ENCODE measurements at places on chromosomes 3 and 15.

DNA sequence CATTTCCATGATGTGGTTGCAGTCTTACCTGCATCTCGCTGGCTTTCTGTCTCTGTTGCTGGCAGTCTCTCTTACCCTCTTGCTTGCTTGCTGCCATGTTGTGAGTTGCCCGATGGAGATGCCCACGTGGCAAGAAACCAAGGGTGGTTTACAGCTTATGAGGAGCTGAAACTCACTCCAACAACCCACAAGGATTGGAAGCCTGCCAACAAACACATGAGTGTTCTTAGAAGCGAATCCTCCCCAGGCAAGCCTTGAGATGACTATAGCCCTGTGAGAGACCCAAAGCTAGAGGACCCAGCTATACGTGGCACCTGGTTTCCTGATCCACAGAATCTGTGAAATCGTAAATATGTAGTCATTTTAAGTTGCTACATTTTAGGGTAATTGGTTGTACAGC, 490.9 kb upstream of the ADAMTS9 start:
- no peak for DNase-seq
- H3K27ac ChIP-seq = no peak overlapping the region
- peaks cover 4% of the 10 kb centered on the region for H3K4me1 ChIP-seq

DNA sequence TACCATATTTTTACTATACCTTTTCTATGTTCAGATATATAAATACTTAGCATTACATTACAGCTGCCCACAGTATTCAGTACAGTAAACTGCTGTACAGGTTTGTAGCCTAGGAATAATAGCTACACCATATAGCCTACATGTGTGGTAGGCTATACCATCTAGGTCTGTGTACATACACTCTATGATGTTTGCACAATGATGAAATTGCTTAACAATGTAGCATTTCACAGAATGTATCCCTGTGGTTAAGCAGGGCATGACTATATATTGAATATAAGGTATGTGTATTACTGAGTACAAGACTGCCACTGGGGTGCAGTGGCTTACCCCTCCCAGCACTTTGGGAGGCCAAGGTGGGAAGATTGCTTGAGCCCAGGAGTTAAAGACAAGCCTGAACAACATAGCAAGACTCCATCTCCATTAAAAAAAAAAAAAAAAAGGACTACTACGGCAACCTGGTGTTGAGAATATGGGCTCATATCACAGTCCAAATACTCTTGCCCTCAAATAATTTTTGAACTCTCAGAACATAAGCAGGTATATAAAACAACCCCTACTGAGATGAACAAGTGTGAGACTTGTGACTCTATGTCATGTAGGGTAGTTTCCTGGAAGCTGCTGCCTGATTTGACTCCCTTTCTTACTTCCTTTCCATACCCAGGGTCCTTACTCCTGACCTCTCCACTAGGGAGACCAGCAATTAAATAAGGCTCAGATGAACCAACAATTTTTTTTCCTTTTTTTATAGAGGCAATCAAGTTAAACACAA, 4.8 kb downstream of the PPP1R14D start:
- no peaks in the 10 kb centered on the region for H3K36me3 ChIP-seq
- peak; percentile 66 for DNase-seq
- H3K4me3 ChIP-seq = no peak overlapping the region
- no peaks in the 10 kb centered on the region for H3K4me1 ChIP-seq
- H3K27ac ChIP-seq = no peak overlapping the region
- no peaks in the 10 kb centered on the region for H3K27me3 ChIP-seq

GRCh38 chr3:94405258-94406035, 342.6 kb downstream of the NSUN3 start:
- H3K36me3 ChIP-seq = no peaks in the 10 kb centered on the region
- DNase-seq = no peak
- no peaks in the 10 kb centered on the region for H3K27me3 ChIP-seq
- no peaks in the 10 kb centered on the region for H3K4me1 ChIP-seq

DNA sequence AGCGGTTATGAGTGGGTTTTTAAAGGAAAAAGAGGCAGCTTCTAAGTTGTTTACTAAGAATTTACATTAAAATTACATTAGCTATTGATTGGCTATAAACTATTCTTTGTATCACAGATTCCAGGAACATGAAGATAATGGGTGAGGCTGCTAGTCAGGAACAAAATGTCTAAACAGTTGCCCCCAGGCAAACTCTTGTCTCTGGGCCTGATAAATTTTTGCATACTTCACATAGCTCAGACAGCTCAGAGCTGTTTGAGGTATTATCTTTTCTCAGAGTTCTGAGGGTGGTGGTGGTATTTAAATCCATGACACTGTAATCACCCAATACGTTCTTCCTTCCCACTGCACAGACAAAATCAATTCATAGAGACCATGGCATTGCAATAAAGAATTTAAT, 2.1 kb upstream of the HACD2 start:
- H3K4me3 ChIP-seq = no peak overlapping the region
- H3K27ac ChIP-seq = no peak overlapping the region
- peaks cover 26% of the 10 kb centered on the region for H3K4me1 ChIP-seq
- H3K27me3 ChIP-seq = no peaks in the 10 kb centered on the region
- H3K36me3 ChIP-seq = no peaks in the 10 kb centered on the region

- H3K36me3 ChIP-seq = no peaks in the 10 kb centered on the region
- no peak overlapping the region for H3K27ac ChIP-seq
- H3K4me1 ChIP-seq = no peaks in the 10 kb centered on the region
- no peak for DNase-seq
- no peaks in the 10 kb centered on the region for H3K27me3 ChIP-seq
Measured at GRCh38 chr3:160174621-160175020, 50.6 kb upstream of the C3orf80 start.

Data from stomach (tissue), 19 donors.